Right renal cortex interstitium (tissue), 3 donors: ENCODE measurements at places on chromosomes 4 and X. TPM values are rescaled to one million over a fixed set of nuclear protein-coding genes. Genes with fewer than 3 reads are reported as not detected.

Gene RHOXF2
- polyA plus RNA-seq = not detected

Gene JCHAIN
- polyA plus RNA-seq = 1.1 TPM

Gene SHISA3
- polyA plus RNA-seq = 63.0 TPM

Gene TMEM271
- not detected for polyA plus RNA-seq

Gene RBMXL3
- not detected for polyA plus RNA-seq

Gene ABRAXAS1
- polyA plus RNA-seq = 29.9 TPM

Gene MAGEA9B
- not detected for polyA plus RNA-seq

Gene TACR3
- 2.2 TPM for polyA plus RNA-seq

Gene NELFA
- 24.4 TPM for polyA plus RNA-seq

Gene MAPK10
- polyA plus RNA-seq = 61.7 TPM

Gene RRH
- polyA plus RNA-seq = 0.65 TPM

Gene IQCM
- not detected for polyA plus RNA-seq

GRCh38 chrX:105972690-105973386 is 65.7 kb downstream of the SERPINA7 start:
- no peak for DNase-seq

DNA sequence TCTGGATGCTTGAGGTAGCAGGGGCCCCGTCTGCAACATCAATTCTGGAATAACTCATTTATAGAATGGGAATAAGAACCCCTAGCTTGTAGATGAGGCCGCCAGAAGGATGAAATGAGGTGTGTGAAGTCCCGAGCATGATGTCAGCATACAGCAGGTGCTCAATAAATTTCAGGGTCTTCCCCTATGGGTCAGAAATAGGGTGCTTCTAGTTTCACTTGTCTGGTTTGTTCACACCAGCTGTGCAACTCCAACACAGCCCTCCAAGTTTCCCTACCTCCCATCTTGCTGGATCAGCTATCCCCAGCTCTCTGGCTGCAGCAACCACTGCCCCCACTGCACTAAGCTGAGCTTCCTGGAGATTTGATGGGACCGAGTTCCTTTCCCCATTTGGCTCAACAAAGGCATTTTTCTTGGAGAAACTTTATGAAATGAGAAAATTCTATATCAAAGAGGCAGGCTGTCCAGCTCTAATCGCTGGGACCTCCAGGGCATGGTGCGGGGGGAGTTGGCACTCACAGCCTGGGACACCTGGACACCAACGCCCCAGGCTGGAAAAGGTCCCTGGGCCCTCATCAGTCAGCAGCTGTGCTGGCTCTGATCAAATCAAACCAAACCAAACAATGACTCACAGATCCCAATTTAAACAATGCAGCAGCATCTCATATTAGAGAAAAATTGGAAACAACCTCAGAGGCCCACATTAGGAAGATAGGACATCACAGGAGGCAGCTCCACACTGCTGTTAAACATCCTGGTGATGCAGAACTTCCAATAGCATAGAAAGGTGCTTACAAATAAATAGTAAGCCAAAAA is 13.3 kb downstream of the SLC2A9 start:
- DNase-seq = no peak

GRCh38 chrX:18997916-18998315 is 14.0 kb upstream of the PHKA2 start:
- DNase-seq = no peak

- no peak for DNase-seq
These were observed 16.1 kb downstream of the TNIP3 start for GRCh38 chr4:121148000-121148399.

- no peak for DNase-seq
These were observed 4.4 kb upstream of the CCDC149 start for GRCh38 chr4:24917076-24917856.

DNA sequence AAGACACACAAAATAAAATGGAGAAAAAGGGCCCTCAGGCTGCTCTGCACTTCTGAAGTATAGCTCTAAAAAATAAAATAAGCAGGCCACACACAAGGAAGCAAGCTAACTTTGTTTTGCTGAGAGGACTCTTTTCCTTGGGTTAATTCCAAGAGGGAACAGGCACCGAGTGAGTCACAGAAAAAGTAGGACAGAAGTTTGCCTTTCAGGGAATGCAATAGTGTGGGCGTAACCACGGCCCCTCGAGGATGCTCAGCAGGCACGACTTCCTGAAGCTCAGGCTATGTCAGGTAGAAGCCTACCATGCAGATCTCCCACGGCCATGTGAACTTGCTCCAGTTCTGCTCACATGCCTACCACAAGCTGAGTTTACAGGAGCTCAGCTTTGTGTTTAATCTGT is 22.1 kb downstream of the PPP1R2C start:
- DNase-seq = no peak

- DNase-seq = no peak
These were observed 30.7 kb upstream of the SPON2 start for GRCh38 chr4:1203026-1203616.

DNA sequence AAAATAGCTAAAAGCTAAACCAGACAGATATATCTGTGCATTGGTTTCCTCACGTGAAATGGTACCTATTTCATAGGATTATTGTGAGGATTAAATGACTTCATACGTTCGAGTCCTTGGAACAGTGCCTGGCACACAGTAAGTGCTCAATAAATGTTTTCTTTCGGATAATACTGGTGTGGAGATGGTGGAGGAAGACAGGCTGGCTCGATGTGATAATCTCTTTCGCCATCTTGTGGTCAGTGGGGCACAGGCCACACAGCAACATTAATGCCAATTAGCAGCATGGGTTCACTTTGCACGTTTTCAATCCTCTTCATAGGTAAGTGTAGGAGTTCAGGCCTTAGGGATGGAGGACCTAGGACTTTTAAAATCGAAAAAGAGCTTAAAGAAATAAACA is 9.3 kb downstream of the PAGE4 start:
- no peak for DNase-seq

DNA sequence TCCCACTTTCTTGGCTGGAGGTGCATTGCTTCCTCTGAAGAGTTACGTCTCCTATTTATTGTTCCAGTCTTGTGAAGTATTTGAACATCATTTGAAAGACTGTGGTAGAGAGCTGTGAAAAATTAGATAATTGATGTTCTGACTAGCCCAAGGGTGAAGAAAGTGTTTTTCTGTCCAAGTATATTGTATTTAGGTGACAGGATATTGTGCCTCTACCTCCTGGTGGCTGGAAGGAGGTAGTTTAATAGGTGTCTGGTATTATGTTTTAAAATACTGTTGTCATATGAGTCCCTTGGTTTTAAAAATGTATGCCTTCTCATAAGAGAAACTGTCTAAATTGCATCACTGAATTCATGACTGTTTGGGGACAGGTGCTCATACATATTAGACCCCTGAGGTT is 226.0 kb downstream of the SPRY1 start:
- no peak for DNase-seq

GRCh38 chrX:20595928-20596575 is 329.3 kb upstream of the RPS6KA3 start:
- DNase-seq = no peak

- no peak for DNase-seq
These were observed 18.9 kb downstream of the TSPAN5 start for GRCh38 chr4:98639523-98639922.
